ENCODE measurements at places on chromosomes 5 and 9.

- no peak for DNase-seq
These were observed 359.6 kb upstream of the SLC24A2 start for GRCh38 chr9:20148416-20148815.

- DNase-seq = no peak
These were observed 5.5 kb downstream of the IFNA8 start for GRCh38 chr9:21414220-21414940.

- DNase-seq = no peak
These were observed 115.6 kb downstream of the PDE8B start for GRCh38 chr5:77325921-77326541.

- no peak for DNase-seq
These were observed 169.4 kb upstream of the ANKRD55 start for GRCh38 chr5:56402266-56403220.
